ENCODE measurements at places on chromosomes 3 and 15. TPM values are rescaled to one million over a fixed set of nuclear protein-coding genes. Genes with fewer than 3 reads are reported as not detected.

GRCh38 chr3:30628205-30628900 lies 22.0 kb downstream of the TGFBR2 start:
- DNase-seq: no peak

DNA sequence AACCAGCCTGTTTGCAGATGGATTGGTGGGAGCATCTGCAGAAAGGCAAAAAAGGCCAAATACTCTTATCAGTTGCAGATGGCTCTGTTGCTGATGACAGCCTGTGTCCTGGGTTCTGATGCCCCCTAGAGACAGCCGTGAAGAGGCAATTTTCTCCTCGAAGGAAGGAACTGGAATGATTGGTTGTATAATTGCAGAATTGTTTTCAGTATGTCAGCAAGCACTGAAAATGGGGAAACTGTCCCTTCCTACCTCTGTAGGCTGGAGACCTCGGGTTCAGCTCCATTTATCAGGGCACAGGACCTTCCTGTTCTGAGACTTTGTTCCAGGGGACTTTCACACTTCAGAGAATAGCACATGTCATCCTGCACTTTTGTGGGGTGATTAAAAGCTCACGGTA lies 103.0 kb downstream of the PGPEP1L start:
- peak; percentile 57 for DNase-seq

DNA sequence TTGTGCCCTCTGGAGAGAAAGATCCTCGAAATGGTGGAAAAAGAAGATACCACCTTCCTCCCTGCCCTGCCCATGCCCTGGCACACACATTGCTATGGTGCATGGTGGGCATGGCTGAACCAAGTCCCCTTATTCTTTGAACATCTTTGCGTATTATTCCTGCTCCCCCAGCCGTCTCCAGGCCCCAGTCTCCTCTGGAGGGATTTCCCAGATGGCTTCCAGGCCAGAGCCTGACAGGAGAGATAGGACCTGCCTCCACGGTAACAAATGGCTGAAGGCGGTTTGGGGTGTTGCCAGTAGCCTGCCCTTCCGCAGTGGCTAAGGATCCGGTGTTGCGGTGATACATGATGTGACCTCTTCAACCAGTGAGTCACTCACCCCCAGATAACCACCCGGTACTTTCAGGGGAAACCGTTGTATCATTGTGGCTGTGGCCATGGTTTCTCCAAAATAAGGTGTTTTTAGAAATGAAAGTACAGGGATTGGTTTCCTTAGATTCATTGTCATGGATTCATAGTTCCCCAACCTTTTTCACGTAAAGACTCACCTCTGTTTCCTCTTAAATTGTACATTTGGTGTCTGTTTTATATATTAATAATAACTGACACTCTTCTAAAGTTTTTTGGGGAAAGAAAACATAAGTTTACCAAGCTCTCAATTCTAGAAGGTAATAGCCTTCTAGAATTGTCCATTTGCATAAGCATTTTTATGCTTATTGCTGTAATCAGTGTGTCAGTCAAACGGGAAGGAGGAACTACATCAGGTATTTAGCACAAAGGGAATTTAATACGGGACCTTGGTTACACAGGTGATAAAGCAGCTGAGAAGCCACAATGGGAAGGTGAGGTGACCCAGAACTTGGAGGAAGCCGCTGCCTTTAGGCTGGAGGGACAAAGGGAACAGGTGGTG lies 25.9 kb downstream of the SMAD3 start:
- DNase-seq: peak; percentile 95

GRCh38 chr3:159632128-159632527 lies 356.5 kb upstream of the IL12A start:
- no peak for DNase-seq

DNA sequence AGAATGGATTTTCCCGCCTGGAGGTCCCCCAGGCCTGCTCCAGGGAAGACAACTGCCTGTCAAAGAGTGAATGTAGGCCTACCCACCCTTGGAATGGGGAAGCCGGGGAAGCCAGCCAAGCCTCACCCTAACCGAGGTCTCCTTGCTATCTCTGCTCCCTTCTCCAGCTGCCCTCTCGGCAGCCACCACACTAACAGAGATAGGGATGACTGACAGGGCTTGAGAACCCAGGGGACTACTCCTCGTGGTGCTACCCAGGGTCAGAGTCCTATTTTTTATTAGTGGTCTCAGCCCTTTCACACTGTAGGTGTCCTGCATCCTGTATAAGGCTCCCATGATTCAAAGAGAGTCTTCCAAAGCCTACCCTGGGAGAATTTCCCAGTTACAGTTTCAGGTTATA lies 160.6 kb upstream of the CHRM5 start:
- DNase-seq: no peak

- no peak for DNase-seq
Observed at GRCh38 chr3:163560459-163560858, 1517.8 kb downstream of the SI start.

GRCh38 chr3:4523710-4524698 lies 30.9 kb downstream of the ITPR1 start:
- no peak for DNase-seq

DNA sequence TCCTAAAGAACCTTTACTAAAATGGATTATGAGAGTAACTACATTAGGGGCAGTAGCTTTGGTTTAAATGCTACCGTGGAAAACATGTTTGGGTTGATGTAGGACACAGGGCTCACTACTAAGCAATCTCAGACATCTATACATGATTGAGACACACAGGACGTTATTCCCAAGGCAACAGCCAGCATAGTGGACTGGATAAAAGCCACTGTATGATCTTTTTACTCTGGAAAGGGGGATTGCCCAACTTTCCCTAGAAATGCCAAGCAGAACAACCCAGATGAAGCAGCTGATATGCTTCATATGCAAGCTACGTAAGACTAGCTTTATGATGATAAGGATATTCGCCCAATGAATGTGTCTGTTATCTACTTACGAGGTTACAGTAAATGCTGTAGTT lies 144.6 kb downstream of the MYO9A start:
- DNase-seq: no peak

DNA sequence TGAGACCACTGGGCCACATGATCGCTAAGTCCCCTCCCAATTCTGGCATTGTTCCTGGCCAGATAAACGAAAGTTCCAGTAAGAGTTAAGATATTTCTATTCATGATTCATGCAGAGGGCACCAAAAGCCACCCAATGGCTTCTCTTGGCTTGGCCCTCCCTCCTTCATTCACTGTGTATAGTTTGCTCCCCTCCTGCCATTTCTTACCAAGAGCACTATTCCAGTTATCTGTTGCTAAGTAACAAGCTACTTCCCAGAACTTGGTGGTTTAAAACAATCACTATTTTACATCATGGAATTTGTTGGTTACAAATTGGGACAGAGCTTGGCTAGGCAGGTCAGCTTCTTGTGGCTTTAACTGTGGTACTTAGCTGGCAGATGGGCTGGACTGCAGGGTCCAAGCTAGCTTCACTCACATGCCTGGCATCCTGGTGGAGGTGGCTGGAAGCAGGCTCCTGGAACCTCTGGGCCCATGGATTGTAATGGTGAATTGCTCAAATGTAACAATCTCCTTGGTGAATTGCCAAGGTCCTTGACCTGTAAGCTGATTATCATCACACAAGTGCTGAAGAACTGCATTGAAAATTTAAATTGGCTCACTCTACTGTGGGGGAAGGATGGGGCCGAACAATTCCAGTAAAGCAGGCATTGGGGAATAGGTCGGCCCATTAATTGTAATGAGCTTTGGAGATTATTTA lies 16.6 kb downstream of the EAF1 start:
- DNase-seq: no peak

DNA sequence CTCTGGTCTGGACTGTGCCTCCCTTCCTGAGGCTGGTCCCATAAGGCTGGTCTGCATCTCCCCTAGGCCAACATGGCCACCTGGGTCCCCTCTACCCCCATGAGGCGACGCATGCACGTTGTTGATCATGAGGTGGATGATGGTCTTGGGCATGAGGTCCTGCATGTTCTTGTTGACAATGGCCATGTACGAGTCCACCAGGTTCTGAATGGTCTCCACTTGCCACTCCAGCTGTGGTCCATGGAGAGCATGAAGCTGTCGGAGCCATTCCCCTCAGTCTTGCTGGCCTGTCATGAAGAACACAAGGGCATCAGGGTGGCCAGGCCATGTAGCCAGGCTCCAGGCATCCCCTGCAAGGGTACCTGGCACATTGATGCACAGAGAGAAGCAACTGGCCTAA lies 27.1 kb upstream of the CSPG4 start:
- no peak for DNase-seq

The FRMD4B gene
- 6.0 TPM for total RNA-seq

The CLSTN2 gene
- total RNA-seq: 29.7 TPM

The P3H2 gene
- total RNA-seq: 185 TPM
